Stimulated activated CD4-positive, alpha-beta T cell treated with anti-CD3 and anti-CD28 coated beads, Interleukin-1b, Interleukin-23, amount 100 ng/mL, for 1 hour (primary cell): ENCODE measurements at places on chromosomes 2 and 18.

DNA sequence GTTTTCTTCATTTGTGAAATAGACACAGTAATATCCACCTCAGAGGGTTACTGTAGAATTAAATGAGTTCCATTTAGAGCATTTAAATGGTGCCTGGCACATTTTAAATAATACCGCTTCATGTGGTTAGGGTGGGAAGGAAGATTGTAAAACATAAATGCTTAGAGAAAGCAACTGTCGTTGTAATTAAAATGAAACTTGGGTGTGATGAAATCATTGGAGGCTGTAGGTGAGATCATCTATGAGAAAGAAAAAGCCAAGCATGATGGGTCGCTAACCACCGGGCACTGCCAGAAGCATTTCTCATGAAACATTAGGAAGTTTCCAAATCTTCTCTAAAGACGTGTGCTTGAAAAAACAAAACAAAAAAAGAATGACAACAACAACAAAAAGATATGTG, 8.2 kb upstream of the SLC39A10 start:
- no peak for DNase-seq

GRCh38 chr2:215836881-215837280, 176.5 kb downstream of the MREG start:
- no peak for DNase-seq

GRCh38 chr18:13165636-13166423, 52.7 kb upstream of the LDLRAD4 start:
- DNase-seq = no peak

DNA sequence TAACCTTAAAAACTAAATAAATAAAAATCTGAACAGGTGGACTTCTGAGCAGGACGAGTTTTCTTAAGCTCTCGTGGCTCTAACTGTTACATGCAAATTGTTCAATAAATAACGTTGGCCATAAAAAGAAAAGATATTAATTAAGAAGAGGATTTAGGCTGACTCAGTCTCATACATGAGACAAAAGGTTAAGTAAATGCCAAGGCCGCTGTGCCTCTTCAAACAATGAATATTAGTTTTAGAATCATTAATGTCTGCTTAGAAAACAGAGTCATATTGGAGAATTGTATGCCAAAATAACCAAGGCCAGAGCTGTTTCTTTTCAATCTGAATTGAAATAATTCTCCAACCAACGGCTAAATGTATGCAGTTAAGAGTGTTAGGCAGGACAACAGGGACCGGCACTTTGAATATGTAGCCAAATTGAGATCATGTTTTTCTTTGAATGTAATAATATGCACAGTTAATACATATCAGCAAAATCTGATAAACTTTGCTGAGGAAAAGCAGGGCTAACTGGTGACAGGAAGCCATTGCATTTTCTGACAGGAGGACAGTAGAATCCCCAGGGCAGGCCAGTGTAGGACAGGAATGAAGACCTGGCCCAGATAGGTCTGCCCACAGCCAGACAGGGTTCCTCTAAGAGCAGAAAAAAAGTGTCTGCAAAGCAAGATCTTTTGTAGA, 1041.4 kb upstream of the FANCL start:
- no peak for DNase-seq

GRCh38 chr2:223475901-223476300, 126.3 kb downstream of the SCG2 start:
- DNase-seq = no peak
